Activated naive CD8-positive, alpha-beta T cell treated with anti-CD3 and anti-CD28 coated beads, Interleukin-2, amount 10 ng/mL, durations not matched to agents 7 days and 5 days (primary cell): ENCODE measurements at places on chromosomes 16 and 17. TPM values are rescaled to one million over a fixed set of nuclear protein-coding genes. Genes with fewer than 3 reads are reported as not detected.
A peak's percentile ranks its signal among the peaks of the same experiment; 100 is the strongest.

- peak; percentile 72 for DNase-seq
- peaks cover 14% of the 10 kb centered on the region for H3K36me3 ChIP-seq
- peaks cover 20% of the 10 kb centered on the region for H3K4me1 ChIP-seq
Observed at GRCh38 chr17:79836972-79837887, 2.0 kb downstream of the CBX4 start.

DNA sequence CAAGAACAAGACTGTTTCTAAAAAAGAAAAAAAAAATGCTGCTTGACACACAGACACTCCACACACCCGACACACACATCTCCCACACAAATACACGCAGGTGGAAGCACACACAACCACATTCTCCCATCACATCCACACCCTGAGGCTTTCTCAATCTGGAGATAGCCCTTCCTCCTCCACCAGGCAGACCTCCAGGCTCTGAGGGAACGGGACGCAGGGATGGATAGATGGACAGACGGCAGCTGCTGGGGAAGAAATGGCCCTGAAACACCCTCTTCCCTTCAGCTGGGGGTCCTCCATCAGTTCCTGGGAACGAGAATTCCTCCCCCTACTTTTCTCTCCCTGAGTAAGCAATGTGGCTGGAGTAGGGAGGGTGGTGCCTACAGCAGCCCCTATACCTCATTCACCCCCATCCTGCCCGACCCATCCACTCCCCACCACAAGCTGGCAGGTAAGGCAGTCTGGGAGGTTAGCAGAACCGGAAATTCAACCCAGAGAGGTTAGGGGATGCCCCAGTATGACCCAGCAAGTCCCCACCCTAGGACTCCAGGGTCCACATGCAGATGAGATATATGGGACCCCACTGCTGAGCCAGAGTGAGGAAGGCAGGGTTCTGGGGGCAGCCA is 4.1 kb upstream of the LITAFD start:
- no peak for DNase-seq
- H3K4me3 ChIP-seq = no peak overlapping the region
- peak overlapping the region; percentile 25 for H3K27ac ChIP-seq

GRCh38 chr17:35587074-35587961 is at the start of gene AP2B1:
Gene AP2B1, plus strand, starts transcription at chr17:35587322. Its CDS starts 6,709 bp downstream, at chr17:35594031.
- peak within 1 kb of the TSS; percentile 99 for H3K27ac ChIP-seq
- peak within 1 kb of the TSS; percentile 94 for H3K4me3 ChIP-seq
- H3K27me3 ChIP-seq = no peaks in the 10 kb centered on the region
- H3K36me3 ChIP-seq = peaks cover 3% of the 10 kb centered on the region

- H3K36me3 ChIP-seq = peaks cover 3% of the 10 kb centered on the region
- no peak overlapping the region for H3K4me3 ChIP-seq
- H3K4me1 ChIP-seq = peaks cover 4% of the 10 kb centered on the region
- H3K27ac ChIP-seq = no peak overlapping the region
Observed at GRCh38 chr16:1062895-1063294, 9.7 kb upstream of the SSTR5 start.

C1QTNF8 gene
- not detected for total RNA-seq

CSH2 gene
- total RNA-seq = not detected

TRIM16 gene
- 9.0 TPM for total RNA-seq
